CD8-positive, alpha-beta memory T cell (primary cell): ENCODE measurements at places on chromosomes 1 and 21.

DNA sequence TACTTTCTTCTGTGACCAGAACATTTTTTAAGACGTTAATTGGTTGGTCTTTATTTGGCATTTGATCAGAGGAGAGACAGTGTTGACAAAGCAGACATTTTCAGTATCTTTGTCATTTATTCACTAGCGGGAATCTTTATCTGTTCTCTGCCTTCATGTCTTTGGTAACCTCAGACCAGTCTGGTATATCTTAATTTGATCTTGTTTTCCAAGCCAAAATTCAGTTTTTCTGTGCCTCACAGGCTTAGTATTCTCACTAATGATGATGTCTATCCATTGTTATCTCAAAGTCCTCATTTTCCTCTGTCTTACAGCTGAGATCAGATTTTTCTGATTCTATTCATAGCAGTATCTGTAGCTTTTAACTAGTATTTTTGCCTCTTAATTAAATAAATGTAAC, 158.7 kb downstream of the GPR52 start:
- DNase-seq, result no peak

GRCh38 chr1:9395018-9395417, 102.3 kb downstream of the SPSB1 start:
- DNase-seq, result no peak

GRCh38 chr1:202844935-202845334, 34.2 kb downstream of the PCAT6 start:
- no peak for DNase-seq

- no peak for DNase-seq
Measured at GRCh38 chr1:151000408-151000807, 6.3 kb downstream of the MINDY1 start.

- no peak for DNase-seq
Measured at GRCh38 chr1:185869590-185869989, 135.4 kb downstream of the HMCN1 start.

DNA sequence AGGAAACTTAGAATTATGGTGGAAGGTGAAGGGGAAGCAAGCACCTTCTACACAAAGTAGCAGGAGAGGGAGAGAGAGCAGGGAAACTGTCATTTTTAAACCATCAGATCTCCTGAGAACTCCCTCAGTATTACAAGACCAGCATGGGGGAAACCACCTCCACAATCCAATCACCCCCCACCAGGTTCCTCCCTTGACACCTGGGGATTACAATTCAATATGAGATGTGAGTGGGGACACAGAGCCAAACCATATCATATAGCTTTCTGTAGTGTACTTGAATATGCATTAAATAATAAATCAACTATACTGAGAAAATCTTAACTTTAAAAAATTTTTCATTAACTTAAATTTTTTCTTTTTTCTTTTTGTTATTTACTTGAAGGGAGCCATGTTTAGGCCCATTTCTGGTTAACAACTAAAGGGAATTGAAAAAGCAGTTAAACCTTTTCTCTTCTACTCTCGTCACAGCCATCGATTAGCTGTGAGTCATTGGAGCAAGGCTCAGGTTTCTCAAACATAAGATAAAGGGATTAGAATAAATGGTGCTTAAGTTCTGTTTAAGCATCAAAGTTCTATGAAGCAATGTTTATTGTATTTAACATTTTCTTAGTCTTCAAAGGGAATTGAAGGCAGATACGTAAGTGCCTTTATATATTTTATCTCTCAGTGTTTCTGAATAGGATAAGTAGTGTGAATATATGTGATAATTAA, 72.2 kb upstream of the DPT start:
- DNase-seq, result no peak

- DNase-seq, result no peak
Measured at GRCh38 chr1:92503043-92503925, 16.6 kb upstream of the GFI1 start.

- no peak for DNase-seq
Measured at GRCh38 chr21:40255518-40256444, 388.5 kb downstream of the PCP4 start.

- no peak for DNase-seq
Measured at GRCh38 chr1:158434741-158435140, 8.7 kb upstream of the OR10K2 start.

GRCh38 chr1:46510341-46510997, 20.8 kb downstream of the DMBX1 start:
- no peak for DNase-seq

DNA sequence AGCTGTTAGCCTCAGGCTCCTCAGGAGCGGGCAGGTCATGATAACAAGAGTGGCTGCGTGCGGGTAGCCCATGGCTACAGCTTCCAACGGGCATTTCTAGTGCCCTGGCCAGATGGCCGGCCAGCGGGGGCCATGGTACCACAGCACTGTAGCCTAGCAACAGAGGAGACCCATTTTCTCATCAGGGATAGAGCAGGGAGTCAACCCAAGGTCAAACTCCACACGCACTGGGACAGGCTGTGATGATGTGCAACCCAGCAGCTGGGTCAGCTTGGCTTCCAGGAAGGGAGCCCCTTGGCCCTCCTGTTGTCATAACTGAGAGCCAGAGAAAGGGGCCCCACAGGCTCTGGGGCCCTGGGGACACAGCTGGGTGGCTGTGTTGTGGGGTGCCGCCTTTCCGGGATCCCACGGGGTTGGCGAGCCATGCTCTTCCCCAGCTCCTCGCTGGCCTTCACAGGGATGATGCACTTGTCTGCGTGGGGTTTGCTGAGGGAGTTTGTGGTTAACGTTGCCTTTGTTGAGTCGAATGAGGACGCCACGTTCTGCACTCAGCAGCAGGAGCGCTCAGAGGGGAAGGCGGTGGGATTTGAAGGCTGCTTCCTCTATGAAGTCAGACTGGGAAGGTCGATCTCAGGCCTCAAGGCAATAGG, 46.3 kb downstream of the COL18A1 start:
- no peak for DNase-seq

DNA sequence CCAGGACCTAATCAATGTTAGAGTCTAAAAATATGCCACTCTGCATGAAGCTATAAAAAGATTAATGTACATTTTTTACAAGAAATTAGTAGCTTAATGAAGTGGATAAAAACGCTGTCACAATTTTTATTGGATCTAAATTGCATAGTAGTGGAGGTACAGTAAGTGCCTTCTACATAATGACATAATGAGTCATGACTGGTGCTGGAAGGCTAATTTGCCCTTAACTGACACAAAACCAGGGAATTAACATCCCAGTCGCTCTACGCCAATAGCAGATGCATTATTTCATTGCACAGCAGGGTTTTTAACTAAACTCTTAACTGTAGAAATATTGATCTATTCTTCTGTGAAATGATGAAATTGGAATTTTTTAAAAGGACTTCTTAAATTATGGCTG, 33.3 kb downstream of the RRAGC start:
- DNase-seq, result no peak

DNA sequence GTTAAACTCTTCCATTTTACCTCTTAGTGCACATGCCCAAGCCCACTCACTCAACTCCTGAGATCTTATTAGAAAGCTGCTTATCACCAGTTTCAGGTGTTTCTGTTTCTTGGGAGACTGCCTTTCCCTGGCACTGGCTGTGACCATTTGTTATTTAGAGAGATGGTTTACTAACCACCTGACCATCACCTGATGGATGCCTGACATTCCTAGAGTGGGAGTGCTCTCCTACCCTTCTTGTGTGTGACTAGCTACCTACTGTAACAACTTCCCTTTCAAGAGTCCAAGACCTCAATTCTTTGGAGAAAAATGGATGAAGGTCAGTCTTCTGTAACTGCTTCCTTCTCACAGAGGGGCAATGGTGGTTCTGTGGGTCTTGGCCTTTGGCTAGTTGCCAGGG, 755.2 kb upstream of the ADAMTS5 start:
- no peak for DNase-seq

GRCh38 chr1:92563457-92564216, 76.9 kb upstream of the GFI1 start:
- no peak for DNase-seq

DNA sequence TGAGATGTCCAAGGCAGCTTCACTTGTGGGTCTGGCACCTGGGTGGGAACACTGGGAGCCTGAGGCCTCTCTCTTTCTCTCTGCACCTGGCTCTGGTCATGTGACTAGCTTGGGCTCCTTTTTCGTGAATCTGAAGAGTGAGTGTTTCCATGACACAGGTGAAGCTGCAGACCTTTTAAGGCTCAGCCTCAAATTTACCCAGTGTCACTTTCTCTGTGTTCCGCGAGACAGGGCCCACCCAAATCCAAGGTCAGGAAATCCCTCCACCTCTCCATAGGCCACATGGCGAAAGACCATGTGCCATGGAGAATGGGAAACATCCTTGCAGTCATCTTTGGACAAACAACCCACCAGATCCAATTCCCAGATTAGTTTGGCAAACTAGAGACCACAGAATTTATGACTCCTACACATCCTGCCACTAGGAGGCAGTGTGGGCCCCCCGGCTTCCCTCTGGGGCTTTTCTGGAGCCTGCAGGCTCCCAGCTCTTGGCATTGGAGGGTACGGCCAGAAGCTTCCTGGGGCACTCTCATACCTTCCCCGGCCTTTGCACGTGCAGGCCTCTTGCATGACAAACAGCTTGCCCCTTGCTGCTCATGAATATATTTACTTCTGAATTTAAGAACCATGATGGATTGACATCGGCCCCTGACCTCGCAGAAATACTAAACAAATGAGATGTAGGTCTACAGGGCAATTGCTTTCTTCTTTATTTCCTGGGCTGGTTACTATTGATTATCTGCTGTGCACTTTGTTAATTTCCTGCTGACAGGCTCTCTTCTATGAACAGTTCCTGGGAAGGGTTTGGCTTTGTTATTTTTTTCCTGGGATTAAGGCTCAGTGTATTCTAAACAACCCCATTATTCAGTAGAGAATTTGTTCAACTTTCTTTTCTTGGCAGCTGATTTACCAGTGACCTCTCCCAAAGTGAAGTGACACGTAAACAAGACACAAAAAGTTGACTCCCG, 180.7 kb downstream of the KAZN start:
- DNase-seq, result no peak

- DNase-seq, result no peak
Measured at GRCh38 chr1:206708058-206708457, 23.4 kb downstream of the MAPKAPK2 start.

GRCh38 chr1:19463504-19463803, 21.9 kb downstream of the CAPZB start:
- DNase-seq, result no peak

DNA sequence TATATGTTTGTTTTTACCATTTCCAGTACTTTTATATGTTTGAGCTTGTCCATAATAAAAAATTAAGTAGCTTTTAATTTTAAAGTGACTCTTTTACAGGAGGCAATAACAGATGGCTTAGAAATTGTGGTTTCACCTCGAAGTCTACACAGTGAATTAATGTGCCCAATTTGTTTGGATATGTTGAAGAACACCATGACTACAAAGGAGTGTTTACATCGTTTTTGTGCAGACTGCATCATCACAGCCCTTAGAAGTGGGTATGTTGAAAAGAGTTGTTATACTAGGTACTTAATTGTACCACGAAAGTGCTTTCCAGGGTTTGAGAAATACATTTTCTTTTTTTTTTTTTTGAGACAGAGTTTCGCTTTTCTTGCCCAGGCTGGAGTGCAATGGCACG, 46.1 kb downstream of the RNF2 start:
- no peak for DNase-seq

DNA sequence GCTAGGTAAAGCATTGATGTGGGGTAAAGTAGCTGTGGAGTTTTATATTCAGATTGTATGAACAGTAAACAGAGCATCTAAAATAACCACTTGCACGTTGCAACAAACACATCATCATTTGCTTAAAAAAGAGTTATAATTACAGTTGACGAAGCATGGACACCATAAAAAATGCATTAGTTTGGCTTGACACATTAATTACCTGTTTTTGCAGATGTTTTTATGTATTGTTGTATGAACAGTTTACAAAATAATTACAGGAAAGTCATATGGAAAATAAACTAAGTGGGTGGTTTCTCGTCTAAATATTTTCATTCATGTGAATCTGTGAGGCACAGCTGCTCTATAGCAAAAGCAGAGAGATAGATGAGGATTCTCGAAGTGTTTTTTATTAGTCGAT, 108.3 kb downstream of the RPS6KC1 start:
- no peak for DNase-seq

- no peak for DNase-seq
Measured at GRCh38 chr1:18657506-18658201, 27.0 kb downstream of the PAX7 start.

DNA sequence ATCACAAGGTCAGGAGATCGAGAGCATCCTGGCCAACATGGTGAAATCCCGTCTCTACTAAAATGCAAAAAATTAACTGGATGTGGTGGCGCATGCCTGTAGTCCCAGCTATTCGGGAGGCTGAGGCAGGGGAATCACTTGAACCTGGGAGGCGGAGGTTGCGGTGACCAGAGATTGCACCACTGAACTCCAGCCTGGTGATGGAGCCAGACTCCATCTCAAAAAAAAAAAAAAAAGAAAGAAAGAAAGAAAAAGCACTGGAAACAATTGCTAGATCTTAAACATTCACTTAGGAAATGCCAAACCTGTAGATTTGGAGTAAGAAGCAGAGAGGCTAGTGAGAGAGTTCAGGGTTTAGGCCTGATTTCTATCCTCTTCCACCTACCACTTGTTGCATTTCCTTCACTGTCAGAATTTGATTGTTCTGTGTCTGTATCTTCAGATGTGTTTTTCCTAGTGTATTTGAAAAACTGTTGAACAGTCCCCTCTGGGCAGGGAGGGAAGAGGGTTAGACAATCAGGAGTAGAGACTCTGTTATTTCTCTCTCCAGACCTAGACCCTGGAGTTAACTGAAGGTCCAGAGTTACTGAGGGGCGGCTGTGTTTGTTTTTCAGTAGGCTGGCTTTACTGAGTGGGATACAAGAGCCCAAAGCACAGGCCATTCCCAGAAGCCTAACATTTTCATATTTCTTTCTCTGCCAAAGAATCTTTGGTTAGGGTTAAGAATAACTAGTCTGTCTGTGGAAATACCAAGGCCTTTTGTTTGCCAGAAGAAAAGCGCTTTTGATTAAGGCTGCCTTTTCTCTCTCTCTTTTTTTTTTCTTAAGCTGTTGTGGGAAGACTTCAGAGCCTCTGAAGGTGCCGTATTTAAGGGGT, 31.1 kb upstream of the MACF1 start:
- DNase-seq, result no peak

GRCh38 chr1:212565571-212566305, 42.8 kb upstream of the ATF3 start:
- DNase-seq, result no peak

DNA sequence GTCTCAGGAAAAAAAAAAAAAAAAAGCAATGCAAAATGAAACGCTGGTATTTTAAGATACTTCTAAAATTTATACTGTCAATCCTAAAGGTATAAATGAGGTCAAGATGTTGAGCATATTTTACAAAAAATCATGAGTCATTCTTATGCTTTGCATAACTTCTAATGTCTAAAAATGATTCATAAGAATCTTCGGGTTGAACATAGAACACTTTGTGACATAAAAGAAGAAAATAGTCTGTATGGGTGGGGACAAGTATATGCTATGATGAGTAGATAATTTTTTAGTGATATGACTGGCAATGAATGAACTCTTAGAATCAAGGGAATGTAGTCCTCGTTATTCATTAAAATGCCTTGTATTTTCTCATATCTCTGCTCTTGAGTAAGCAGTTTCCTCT, 416.9 kb upstream of the USP24 start:
- DNase-seq, result no peak
